ENCODE measurements at places on chromosomes 7 and 10.

DNA sequence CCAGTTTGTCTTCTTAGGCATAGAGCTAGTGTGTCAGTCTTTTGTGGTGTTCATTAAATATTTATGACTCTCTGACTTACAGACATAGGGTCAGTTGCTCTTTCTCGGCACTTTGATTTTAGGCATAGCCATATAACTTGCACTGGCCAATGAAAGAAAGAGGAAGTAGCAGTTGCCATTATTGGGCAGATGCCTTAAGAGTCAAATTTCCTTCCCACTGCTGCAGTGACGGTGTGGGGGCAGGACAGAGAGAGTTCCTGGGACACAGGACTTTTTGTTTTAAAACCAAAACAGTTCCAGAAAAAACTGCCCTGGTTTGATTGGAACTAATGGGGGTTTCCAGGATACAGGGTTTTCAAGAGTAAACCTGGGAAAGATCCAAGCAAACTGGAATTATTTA is 60.2 kb upstream of the PHF14 start:
- DNase-seq: no peak

GRCh38 chr10:78936412-78937342 is 132.1 kb upstream of the ZMIZ1 start:
- no peak for DNase-seq

DNA sequence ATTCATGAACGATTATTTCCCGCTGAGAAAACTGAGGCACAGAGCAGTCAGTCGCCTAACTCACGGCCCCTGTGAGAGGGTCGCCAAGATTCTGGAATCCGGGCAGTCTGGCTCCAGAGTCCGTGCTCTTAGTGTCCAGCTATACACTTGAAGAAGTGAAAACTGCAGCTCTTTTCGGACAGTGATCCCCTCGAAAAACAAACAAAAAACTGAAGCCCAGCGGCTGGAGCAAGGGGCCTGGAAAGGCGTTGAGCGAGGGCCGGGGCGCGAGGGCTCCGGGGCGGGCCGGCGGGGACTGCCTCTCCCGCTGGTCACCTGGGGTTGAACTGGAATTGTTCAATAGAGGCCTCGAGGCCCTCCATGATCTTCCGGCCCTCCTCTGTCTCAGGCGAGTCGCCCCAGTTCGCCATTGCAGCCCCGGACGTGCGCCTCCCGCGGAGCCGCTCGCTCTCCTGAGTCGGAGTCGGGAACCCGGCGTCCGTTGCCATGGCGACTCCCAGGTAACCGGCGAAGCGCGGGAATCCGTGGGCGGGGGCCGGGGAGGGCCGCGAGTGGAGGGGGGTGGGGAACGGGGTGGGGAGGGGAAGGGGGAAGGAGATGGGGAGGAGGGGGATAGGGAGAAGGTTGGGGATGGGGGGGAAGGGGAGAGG is 881 bp downstream of the C10orf67 start:
- DNase-seq: peak; percentile 65

DNA sequence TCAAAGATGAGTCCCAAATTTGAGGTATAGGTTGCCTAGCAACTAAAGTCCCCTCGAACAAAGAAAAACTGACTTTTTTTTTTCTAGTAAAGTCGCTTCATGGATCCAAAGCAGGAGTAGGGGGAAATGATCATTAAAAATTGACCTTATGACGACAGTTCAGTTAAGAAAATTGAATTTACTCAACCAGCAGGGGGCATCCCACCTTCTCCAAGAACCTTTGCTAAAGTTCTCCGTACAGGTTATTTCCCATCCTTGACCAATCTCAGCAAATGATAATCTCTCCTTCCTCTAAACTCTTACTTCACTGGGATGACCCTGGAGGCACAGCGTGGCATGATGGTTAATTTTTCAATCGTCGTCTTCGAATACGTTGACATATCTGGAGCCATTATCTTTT is 228.3 kb downstream of the CALN1 start:
- peak; percentile 7 for DNase-seq

GRCh38 chr10:59435707-59436106 is 73.4 kb upstream of the FAM13C start:
- DNase-seq: no peak

DNA sequence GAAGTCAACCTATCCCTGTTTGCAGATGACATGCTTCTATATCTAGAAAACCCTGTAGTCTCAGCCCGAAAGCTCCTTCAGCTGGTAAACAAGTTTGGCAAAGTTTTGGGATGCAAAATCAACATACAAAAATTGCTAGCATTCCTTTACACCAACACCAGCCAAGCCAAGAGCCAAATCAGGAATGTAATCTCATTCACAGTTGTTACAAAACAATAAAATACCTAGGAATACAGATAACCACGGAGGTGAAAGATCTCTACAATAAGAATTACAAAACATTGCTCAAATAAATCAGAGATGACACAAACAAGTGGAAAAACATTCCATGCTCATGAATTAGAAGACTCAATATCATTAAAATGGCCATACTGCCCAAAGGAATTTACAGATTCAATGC is 50.4 kb upstream of the ZNF365 start:
- DNase-seq: no peak

DNA sequence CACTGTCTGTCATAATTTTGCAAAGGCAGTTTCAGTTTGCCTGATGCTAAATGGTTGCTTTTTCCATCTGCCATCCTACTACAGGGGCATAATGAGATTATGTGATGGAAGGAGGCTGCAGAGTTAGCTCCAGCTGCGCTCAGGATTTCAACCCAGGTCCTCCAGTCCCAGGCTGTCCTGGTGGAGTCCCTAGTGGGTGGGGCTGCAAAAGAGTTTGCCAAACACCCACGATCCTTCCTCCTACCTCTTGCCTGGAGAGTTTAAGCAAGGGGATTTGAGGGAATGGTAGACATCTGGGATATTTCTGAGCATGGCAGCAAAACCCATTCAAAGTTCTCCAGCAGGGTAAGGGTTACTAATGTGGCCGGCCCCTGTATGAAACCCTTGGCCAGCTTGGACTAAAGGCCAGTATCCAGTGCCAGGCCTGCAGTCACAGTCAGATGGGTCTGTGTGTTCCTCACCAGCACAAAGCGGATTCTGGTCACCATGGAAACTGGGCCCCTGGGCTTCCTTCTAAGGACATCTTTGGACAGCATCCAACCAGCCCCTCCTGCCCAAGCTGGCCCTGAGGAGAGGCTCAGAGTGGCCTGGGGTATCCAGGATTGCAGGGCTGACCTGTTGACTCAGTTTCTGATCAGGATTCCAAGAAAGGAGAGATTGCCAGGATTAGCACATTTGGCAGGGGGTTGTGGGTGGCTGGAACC is 42.7 kb upstream of the CHST3 start:
- peak; percentile 82 for DNase-seq

DNA sequence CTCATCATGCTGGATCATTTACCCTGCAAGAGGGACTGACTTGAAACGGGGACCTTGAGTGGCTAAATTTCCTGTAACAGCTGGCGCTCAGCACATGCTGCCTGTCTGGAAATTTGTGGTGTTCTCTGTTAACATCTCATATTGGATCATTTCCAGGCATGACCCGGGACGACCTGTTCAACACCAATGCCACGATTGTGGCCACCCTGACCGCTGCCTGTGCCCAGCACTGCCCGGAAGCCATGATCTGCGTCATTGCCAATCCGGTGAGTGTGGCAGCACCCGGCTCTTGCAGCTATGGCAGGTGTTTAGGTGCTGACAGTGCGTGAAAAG is 9.9 kb downstream of the MDH2 start:
- DNase-seq: no peak

- no peak for DNase-seq
These were observed 243.1 kb upstream of the SHH start for GRCh38 chr7:156055206-156055822.

DNA sequence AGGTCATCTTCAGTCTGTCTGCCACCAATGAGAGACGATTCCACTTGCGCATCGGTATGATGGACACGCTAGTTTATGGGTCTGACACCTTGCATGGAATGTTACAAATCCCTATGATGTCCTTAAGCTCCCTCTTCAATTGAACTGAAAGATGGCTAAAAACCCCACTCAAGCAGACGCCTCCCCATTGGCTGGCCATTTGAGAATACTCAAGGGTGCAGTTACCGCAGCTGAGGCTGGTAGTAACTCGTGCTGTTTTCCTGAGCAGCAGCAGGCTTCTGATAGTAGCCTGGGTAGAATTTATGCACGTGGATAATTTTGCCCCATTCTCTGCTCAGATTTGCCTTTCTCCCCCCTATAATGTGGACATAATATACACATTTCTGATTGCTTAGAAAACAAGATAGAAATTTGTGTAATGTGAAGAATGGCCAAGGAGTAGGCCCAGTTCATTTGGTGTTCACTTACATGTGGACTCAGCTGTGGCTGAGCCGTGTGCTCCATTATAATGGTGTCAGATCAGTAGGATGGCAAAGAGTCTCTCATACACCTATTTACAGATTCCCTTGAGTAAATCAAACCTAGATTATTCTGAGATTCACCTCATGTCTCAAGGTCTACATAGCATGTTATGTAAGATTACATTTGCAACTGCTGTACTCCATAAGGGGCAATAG is 142.8 kb downstream of the HIBADH start:
- DNase-seq: no peak

GRCh38 chr7:115293628-115294240 is 371.8 kb downstream of the MDFIC start:
- DNase-seq: no peak

DNA sequence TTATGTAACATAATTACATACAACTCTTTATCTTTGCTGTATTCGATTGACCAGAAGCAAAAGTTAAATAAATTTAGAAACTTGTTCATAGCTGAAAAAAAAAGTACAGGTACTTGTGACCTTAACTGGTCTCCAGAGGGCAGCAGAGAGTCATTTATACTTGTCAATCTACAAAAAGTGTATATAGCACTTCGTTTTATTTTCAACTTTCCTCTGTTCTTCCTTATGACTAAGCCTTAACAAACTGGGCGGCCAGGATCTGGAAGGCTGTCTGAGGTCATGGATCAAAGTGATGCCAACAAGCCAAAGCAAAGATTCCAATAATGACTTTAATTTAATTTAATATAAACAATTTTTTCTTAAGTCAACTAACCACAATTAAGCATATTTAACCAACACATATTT is 29.8 kb downstream of the C10orf67 start:
- DNase-seq: peak; percentile 8

DNA sequence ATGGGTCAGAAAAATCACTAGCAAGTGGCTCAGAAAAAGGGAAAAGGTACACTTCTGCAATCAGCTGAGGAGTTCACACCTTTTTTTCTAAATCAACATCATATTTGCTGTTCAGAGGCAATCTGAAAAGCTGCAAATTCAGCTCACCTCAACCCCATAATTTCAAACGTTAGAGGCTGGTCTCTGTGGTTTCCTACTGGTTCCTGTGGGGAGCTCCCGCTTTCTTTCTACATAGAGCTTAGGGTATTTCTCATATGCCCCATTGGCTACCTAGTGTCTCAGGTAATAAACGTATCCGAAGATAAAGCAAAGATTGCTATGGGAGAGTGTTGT is 5.2 kb upstream of the ZNF22 start:
- DNase-seq: no peak

DNA sequence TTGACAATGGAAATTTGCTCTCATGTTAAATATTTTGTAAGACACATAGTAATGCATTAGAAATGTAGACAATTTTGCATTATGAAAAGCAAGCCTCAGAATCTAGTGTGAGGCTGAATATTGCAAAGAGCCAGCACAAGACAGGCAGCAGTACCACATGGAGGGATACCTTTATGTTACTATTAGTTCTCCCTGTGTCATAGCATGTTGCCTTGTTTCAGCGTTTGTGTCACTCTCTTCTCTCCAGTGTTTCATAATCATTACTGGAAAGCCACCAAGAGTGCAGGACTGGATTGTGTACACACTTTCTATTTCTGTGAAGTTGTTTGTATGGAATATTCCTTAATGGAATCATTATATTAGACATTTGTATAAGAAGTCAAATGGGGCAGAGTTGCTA is 8.5 kb downstream of the AHR start:
- DNase-seq: no peak

GRCh38 chr10:63313066-63313717 is 152.6 kb downstream of the JMJD1C start:
- no peak for DNase-seq
